MV-4-11 (cell line): ENCODE measurements at places on chromosomes 1 and 21.
A peak's percentile ranks its signal among the peaks of the same experiment; 100 is the strongest.

- DNase-seq = no peak
Measured at GRCh38 chr1:221720545-221720944, 21.3 kb downstream of the DUSP10 start.

GRCh38 chr1:153395136-153395685 is 4.3 kb upstream of the S100A8 start:
- DNase-seq = no peak

DNA sequence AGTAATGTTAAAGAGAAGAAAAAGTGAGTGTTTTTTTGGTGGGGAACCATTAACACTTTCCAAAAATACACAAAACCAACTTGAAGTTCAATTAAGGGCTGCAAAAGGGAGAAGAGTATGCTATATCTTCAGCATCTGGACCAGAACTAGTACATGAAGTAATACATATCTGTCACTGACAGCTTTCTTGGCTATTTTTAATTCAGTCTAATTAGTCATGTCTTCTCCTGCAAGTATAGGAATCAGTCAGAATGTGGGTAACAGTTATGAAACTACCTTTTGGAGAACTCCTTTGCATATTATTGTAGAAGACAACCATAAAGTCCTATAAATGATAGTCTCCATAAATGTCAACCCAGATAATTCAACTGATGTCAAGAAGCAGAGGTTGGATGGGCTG is 901.2 kb downstream of the TTLL7 start:
- no peak for DNase-seq

- no peak for DNase-seq
Measured at GRCh38 chr1:181392133-181392532, 91.2 kb upstream of the CACNA1E start.

- no peak for DNase-seq
Measured at GRCh38 chr21:28256420-28256831, 736.3 kb downstream of the LTN1 start.

- no peak for DNase-seq
Measured at GRCh38 chr1:224160171-224160682, 22.8 kb upstream of the DEGS1 start.

DNA sequence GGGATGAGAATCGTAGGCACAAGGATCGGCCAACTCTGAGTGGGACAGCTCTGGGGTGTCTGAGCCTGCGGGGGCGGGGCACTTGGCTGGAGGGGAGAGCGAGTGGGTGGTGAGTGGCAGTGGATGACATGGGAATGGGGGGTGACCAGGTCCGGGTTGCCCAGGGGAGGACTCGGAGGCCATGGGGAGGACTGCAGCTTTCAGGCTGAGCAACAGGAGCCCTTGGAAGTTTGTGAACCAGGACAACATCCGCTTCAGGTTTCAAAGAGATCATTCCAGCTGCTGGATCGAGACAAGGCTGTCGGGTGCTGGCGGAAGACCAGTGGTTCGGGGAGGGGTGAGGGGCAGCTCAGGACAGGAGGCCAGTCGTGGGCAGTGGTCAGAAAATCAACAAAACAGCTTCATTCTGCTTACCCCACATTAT is 124.4 kb upstream of the IRF2BP2 start:
- no peak for DNase-seq

- no peak for DNase-seq
Measured at GRCh38 chr1:26500488-26501175, 28.4 kb downstream of the HMGN2 start.

DNA sequence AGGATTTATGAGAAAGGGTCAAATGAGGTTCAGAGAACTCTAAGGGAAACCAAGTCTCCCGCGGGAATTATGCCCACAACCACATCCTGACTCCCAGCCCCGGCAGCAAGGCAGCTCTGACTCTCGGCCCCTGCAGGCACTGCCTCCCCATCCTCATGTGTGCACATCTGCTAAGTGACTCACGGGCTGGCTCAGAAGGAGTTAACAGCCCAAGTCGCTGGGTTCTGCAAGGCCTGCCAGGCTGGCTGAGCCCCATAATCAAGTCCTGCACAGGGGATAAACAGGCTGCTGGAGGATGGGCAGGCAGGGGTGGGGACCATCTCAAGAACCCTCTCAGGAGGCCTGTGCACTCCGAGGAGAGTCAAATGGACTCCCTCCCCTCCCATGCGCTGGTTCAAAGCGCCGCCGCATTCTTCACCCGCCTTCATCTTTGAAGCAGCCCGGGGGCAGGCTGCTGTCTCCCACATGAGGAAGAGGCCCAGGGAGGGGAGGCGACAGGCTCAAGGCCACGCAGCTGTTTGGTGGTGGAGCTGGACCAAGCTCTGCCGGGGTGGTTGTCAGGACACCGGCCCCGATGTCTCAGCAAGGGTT is 344.3 kb downstream of the MATN1 start:
- peak; percentile 25 for DNase-seq

- DNase-seq = no peak
Measured at GRCh38 chr1:43286115-43286514, 734 bp upstream of the C1orf210 start.

GRCh38 chr1:212967801-212968200 is 17.5 kb downstream of the VASH2 start:
- peak; percentile 61 for DNase-seq

GRCh38 chr1:205568469-205569361 is 63.1 kb downstream of the ELK4 start:
- DNase-seq = no peak
